ENCODE measurements at places on chromosomes 13 and 19. TPM values are rescaled to one million over a fixed set of nuclear protein-coding genes. Genes with fewer than 3 reads are reported as not detected.

ICAM1 gene
- total RNA-seq, result 25.6 TPM

DNA sequence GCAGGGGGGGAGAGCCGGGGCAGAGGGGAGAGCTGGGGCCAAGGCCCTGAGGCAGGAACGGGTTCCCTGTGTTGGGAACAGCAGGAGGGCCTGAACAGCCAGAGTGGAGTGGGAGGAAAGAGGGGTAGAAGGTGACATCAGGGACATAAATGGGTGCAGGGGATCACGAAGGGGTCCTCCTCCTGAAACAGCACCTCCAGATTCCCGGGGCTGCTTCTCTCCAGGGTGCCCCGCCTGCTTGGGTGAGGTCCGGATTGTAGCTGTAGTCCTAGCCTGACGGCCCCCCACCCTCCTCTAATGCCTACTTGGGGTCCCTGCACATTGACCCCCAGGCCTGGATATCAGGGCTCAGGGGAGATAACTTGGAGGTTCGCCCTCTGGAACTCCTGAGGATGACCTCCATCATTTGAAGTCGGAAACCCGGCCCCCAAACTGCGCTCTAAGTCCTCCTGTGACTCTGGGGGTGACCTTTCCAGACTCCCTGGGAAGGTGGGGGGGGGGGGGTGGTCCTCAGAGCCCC lies 473 bp upstream of the SCN1B start:
- peak; percentile 87 for DNase-seq

RNF126 gene
- 38.7 TPM for total RNA-seq

ZNF229 gene
- total RNA-seq, result 11.8 TPM

DNA sequence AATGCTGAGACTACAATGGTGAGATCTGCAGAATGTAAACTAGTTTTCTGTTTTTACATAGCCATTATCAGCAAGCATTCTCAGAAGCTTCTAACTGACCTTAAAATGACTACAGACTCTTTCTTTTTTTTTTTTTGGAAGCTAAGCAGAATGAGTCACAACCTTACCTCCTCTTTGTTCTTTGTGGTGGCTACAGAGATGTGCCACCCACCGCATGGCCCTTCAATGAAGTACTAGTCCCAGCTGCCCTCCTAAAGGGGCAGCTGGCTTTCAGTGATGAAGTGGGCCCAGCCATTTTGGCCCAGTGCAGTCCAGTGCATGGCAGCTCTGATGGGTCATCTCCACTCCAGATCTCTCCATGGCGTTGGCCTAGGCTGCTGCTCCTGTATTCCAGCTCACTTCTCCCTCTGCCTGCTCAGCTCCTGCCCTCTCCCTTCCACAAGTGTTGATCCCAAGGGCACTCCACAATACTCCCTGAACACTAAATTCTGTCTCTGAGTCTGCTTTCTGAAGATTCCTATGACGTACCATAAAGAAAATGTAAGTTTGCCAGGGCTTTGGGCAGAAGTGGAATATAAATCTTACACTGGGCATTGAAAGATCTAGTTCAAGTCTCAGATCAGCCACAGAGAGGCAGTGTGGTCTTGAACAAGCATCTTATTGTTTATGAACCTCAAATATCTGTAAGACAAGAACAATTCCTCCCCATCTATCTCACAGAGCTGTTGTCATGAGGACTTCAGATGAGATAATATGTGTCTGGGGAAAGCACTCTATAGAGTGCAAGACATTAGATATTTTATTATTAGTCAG lies 85.6 kb downstream of the RXFP2 start:
- DNase-seq, result no peak

DDA1 gene
- 8.5 TPM for total RNA-seq

Data from osteoblast (primary cell).